CD4-positive, alpha-beta T cell (primary cell): ENCODE measurements at places on chromosomes 1 and 21.

- no peak for DNase-seq
Observed at GRCh38 chr21:44398499-44398898, 45.1 kb downstream of the TRPM2 start.

DNA sequence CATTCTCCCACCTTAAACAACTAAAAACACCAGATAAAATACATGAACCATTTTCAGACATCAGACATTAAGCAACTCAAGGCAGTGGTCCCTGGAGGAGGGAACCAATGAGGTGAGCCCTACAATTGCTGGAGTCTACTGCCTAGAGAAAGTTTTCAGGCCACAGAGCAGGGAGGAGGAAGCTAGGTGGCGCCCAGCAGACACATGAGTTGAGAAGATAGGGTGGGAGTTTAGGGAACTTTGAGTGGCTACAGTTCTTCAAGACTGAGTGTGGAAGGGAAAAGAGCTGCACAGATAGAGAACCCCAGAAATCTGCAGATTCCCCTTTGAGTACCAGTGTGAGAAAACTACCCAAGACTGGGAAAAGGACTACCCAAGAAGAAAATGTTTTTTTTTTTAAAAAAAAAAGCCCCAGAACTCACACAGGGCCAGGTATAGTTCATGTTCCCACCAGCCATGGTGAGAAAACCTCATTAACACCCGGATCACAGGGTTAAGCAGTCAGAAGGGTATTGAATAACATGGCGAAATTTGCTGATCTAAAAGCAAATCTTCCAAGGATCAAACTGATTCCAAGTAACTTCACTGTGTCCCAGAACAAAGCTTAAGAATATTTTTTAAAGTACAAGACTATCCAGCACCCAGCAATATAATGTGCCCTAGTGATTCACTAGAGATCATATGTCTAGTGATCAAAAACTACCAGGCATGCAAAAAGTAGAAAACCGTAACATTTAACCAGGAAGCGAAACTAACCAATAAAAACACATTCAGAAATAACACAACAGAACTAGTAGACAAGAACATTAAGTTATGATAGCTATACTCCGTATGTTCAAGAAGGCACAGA is 12.0 kb downstream of the ALDH9A1 start:
- DNase-seq = peak; percentile 33

- DNase-seq = no peak
Observed at GRCh38 chr1:37605806-37606474, 10.2 kb upstream of the GNL2 start.

- no peak for DNase-seq
Observed at GRCh38 chr1:1315435-1315954, 7.1 kb downstream of the PUSL1 start.

DNA sequence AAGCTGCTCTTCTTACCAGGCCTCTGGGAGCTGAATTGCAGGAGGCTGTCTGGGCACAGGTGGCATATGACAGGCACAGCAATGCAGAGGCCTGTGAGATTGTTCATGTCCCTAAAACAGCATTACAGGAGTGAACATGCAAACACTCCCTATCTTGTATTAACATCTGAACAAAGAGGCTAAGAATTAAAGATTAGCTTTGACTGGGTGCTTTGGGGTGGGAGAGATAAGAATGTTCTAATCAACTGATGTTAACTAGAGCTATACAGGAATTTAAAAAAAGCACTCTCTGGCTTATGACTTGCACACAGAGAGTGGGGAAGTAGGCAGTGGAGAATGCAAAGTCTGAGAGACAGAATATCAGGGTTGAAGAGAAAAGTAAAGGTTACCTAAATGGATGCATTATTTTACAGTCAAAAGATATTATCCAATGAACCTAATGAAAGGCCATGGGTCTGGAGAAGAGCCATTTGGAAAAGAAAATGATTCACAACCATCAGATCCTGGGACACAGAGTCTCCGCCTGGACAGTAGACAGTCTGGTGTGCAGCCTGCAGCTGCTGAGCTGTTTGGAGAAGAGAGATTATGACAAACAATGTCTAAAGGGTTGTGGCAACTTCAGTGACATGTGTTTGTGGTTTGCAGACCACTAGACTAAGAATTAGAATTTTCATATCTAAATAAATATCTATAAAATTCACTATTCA is 20.2 kb downstream of the DPT start:
- no peak for DNase-seq

GRCh38 chr1:95731466-95731865 is 497.5 kb downstream of the RWDD3 start:
- no peak for DNase-seq

DNA sequence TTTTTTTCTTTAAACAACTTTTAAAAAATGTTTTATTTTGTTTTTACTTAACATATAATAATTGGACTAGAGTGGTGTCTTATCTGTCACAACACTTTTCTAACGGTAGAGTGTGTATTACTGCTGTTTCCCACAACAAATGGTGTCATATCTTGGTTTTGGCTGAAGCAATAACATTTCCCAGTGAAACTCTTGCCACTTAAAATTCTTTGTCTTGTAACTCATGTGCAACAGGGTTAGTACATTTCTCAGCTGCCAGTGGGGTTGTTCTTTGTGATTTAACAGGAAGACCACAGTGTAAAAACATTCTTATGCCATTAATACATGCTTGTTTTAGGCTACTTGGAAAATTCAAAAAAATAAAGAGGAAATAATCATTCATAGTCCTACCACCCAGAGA is 43.5 kb downstream of the ALPL start:
- no peak for DNase-seq

GRCh38 chr1:241401156-241401555 is 44.2 kb upstream of the RGS7 start:
- DNase-seq = no peak

- DNase-seq = no peak
Observed at GRCh38 chr1:77016386-77016985, 149.2 kb downstream of the ST6GALNAC5 start.

DNA sequence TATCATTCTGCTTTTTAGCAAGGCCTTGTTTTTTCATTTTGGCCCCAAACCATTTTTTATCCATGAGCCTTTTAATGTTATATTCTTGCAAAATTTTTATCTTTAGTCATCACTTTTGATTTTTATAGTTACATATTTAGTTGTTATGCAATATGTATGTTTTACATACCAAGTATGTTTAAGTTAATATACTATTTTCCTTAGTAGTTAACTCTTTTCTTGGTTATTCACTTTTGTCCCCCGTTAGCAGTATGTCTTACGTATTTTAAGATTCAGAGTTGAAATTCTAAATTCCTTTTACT is 44.5 kb downstream of the MAGI3 start:
- no peak for DNase-seq

GRCh38 chr1:30995990-30996612 is 69.4 kb downstream of the PUM1 start:
- no peak for DNase-seq

DNA sequence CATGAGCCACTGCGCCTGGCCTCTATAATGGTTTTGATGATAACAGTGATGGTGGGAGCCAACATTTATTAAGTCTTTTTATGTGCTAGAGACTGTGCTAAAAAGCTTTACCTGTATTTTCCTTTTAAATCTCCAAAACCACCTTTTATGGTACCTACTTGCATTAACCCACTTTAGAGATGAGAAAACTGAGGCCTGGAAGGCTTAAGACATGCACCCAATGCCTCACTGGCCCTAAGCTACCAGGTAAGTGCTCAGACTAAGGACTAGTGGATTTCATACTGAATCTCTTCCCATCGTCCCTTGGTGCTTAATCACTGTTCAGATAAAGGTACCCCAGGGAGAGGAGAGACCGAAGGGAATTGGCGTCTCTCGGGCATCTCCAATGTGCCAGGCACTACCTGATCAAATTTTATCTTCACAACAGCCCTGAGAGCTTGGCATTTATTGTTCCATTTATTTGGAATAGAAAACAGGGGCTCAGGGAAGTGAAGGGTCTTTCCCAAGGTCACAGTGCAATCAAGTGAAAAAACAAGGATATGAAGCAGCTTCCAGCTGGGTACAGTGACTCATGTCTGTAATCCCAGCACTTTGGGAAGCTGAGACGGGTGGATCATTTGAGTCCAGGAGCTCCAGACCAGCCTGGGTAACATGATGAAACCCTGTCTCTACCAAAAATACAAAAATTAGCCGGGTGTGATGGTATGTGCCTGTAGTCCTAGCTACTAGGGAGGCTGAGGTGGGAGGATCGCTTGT is 84.2 kb downstream of the LACTBL1 start:
- DNase-seq = no peak

DNA sequence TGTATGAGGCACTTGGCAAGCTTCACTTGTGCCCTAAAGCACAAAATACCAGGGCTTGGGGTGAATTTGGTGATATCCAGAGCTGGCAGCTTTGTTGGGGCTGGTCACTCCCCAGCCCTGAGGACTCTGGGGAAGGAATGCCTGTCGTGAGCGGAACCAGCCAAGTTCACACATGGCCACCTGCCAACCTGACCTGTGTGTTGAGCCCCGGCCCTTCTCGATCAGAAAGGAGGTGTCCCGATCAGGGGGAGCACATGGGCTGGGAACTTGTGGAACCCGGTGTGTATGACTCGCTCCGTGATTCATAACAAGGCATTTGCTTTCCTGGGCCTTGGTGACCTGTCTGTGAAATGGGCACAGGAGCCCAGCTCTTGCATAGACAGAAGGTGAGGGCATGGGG is 43.1 kb downstream of the AGPAT3 start:
- no peak for DNase-seq

GRCh38 chr1:59199719-59200376 is 97.0 kb upstream of the FGGY start:
- DNase-seq = no peak

- peak; percentile 52 for DNase-seq
Observed at GRCh38 chr21:25999921-26000582, 170.5 kb downstream of the APP start.

GRCh38 chr1:42127767-42128166 is 25.4 kb upstream of the GUCA2B start:
- no peak for DNase-seq
